Caudate nucleus (tissue), 63 donors: ENCODE measurements at places on chromosomes 13 and 19.

DNA sequence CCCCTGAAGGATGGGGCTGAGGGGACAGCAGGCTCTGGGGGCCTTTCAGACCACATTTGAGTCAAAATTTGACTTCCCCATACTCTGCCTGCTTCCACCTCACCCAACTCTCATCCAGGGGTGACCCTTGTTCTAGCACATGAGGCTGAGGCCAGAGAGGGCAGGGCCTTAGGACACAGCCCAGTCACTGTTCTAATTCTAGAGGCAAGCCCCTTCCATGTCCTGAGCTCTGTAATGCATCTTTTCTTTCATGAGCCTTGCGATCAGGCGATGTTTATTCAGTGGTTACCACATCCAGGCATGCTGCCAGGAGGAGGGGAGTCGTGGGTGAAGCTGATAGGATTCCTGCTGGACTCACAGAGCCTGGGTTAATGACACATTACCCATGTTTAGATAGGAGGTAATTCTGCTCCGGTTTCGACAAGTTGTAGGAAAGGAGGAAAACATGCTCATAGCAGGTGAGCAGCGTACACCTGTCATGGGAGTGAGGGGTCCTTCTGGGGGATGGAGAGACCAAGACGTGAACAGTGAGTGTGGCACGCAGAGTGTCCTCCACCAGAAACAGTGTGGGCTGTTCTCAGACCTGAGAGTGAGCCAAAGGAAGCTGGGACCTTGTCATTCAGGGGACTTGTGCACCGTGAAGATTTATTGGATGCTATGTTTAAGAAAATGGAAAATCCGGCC, 9.3 kb downstream of the RPS9 start:
- DNase-seq, result no peak

- DNase-seq, result no peak
Observed at GRCh38 chr19:55446060-55446459, 3.0 kb upstream of the SHISA7 start.

DNA sequence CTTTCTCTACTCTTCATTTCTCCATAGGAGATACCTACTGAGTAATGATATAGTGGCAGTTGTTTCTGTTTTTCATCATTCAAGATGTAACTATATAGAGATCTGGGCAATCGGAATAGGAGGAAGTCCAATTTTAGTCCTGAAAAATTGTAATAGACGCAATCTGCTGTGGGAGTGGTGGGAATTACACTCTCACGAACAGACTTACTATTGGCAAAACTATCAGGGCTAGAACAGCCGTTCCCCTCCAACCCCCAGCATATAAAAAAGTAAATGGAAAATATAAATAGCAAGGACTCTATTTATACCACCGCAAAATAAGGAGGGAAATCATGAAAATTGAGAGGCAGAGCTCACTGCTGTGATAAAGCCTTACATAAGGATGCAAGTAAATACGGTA, 330.1 kb downstream of the FGF14 start:
- DNase-seq, result no peak

- no peak for DNase-seq
Observed at GRCh38 chr19:55441319-55441691, 1.8 kb downstream of the SHISA7 start.

DNA sequence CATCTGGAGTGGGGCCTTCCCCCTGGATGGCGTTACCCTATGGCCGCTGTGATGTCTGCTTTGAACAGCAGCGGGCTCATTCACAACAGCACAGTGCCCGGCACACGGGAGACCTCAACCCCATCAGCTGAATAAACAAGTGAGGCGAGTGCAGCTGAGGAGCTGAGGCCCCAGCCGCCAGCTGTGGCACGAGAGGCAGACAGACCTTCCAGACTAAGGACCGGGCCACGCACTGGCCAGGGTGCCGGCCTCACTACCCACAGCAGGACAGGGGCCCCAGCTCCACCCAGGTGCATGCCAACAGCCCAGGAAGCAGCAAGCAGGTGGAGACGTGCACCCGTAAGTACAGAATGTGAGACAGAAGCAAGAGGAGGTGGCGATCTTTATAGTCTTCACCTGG, 39.6 kb downstream of the STK24 start:
- DNase-seq, result no peak

DNA sequence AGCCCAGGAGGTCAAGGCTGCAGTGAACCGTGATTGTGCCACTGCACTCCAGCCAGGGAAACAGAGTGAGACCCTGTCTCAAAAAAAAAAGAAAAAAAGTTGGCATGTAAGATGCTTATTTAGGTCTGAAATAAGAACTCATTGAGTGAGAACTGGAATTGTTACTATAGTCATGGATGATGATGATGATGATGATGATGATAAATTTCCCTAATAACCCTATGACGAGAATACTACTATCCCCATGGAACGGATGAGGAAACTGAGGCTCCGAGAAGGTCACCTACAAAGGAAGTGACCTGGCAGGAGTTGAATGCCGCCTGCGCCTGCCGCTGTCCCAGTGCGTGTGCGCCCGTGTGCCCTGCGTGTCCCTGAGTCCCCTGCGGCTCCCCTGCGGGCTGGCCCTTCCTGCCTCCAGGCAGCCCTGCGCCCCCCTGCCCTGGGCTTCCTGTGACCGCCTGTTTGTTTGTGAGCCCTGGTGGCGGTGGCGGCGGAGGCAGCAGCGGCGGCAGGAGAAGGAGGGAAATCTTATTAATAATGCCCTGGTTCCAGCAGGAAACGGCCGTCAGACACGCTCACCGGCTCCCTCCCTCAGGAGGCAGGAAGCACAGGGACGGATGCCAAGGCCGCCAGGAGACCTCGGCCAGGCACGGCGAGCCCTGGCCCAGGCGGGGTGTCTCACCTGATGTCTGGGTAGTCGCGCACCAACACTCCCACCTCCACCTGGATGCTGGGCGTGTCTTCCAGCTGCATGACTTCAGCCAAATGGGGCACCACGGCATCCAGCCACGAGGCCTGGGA, 29.6 kb downstream of the EXOC3L2 start:
- no peak for DNase-seq
